Esophagus mucosa (tissue), 1 donor: ENCODE measurements at places on chromosomes 5 and 9. TPM values are rescaled to one million over a fixed set of nuclear protein-coding genes. Genes with fewer than 3 reads are reported as not detected.

- ATAC-seq, result no peak
Measured at GRCh38 chr9:36445800-36446361, 45.8 kb upstream of the RNF38 start.

- ATAC-seq, result no peak
Measured at GRCh38 chr9:95970317-95970716, 94.8 kb downstream of the ERCC6L2 start.

DNA sequence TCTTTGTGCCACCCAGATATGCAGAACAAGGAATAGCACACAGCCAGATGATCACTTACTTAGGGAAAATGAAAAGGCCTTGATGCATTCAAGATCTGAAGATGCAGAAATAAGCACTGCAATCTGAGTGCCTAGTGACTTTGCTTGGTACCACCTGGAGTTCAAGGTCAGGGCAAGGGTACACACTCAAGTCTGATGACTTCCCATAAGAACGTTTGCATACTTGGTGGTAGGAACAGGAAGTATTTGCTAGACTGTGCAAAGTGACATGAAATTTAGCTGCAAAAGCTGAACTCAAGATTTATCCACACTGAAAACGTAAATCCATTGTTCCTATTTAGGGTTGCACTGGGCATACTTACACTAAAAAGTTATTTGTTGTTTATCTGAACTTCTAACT lies 177.1 kb downstream of the PIK3R1 start:
- no peak for ATAC-seq

DNA sequence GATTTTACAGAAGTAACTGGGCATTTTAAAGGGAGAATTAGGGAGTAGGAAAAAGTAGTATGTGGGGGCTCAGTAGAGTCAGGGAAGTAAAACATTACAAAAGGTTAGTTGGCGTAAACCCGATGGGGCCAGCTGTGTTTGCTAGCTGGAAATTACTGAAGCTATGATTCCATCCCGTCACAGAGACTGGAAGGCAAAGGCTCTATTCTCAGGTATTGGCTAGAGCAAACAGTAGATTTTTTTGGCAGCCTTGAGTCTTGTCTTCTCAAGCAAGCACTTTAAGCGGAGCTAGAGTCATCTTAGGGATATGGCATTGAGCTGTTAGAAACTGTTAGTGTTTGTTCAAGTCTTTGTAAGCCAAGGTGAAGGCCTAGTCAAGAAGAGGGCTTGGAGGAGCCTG lies 121.5 kb downstream of the PAM start:
- ATAC-seq, result no peak

DNA sequence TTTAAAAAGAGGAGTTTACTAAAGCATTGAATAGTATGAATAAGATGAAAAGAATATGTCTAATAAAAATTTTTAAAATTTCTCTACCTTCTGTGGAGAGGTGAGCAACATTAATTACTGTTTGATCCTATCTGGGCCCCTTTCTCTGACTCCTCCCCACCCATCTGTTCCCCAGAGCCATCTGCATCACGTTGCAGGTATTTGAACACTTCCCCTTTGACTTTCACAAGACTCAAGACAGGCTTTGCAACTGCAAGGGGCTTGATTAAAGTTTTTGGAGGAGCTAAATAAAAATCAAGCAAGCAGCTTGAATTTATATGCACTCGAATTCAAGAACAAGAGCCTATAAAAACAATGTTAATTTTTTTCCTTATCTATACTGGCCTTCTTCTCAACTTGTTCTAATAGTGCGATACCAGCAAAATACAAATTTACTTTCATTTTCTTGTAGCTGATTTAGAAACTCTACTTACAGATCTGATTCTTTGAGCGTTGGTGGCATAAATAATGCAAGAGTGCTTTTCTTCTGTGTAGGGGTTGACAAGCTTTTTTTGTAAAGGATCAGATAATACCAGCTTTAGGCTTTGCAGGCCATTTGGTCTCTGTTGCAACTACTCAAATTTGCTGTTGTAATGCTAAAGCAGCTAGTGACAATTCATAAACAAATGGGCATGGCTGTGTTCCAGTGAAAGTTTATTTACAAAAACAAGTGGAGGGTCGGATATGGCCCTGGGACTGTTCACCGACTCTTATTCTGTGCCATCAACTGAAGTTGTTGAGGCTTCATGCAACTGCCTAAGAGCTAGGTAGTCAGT lies 21.2 kb downstream of the TXNDC8 start:
- no peak for ATAC-seq

DNA sequence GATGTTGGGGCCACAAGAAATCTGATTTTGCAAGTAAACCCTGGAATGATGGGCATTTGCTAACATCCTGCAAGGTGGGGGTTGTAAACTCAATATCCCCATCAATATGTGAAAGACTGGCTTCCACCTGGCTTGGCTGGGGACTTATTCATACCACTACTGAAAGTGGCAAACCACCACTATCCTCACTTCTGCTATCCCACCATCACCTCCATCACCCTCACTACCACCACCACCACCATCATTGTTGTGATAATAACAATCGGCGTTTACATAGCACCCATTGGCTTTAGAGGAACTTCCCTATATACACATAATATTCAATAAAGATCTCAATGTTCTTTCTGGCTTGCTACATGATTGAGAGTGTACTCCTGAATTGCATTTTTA lies 224.7 kb upstream of the DAP start:
- ATAC-seq, result no peak

- no peak for ATAC-seq
Measured at GRCh38 chr5:111738118-111738517, 18.9 kb downstream of the NREP start.

DNA sequence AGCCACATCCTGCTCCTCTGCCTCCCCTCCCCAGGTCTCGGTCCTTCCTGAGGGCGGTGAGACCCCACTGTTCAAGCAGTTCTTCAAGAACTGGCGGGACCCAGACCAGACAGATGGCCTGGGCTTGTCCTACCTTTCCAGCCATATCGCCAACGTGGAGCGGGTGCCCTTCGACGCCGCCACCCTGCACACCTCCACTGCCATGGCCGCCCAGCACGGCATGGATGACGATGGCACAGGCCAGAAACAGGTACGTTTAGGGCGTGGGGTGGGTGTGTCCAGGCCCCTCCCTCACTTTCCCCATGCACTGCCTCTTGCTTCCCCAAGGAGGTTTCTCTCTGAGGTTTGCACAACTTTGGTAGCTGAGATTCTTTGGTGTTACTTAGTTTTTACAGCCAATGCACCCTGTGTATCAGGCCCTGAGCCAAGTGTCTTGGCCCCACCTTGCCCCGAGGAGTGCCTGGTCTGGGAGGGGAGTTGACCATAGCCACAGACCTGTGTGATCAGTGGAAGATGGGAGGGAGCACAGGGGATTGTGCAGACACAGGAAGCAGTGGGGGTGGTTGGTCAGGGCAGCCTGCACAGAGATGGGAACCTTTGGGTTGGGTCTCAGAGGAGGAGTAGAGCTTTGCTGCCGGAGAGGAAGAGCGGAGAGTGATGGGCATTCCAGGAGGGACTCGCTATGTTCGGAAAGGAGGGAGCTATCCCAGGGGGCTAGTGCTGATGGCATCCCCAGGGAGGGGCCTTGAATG lies 50.8 kb downstream of the GSN start:
- ATAC-seq, result no peak

The ARL14EPL gene
- total RNA-seq, result not detected

The OR1L4 gene
- total RNA-seq, result not detected

The IFNA2 gene
- not detected for total RNA-seq

The LIFR gene
- total RNA-seq, result 6.9 TPM

The CKMT2 gene
- 0.96 TPM for total RNA-seq
